Retinal pigment epithelial cell (primary cell): ENCODE measurements at places on chromosomes 3 and 15.

DNA sequence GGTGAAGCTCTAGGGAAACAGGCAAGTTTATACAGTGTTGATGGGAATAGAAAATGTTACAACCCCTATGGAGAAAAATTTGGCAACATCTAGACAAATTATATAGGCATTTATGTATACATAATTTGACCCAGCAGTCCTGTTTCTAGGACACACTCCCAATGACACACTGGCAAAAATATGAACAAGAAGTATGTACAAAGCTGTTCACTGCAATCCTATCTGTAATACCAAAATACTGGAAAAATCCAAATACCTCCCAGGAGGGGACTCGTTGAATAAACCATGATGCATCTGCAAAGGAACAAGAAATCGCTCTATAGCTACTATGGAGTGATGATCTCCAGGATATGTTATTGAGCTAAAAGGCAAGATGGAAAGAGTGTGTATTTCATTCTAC, 8.5 kb downstream of the BFSP2 start:
- DNase-seq: no peak

DNA sequence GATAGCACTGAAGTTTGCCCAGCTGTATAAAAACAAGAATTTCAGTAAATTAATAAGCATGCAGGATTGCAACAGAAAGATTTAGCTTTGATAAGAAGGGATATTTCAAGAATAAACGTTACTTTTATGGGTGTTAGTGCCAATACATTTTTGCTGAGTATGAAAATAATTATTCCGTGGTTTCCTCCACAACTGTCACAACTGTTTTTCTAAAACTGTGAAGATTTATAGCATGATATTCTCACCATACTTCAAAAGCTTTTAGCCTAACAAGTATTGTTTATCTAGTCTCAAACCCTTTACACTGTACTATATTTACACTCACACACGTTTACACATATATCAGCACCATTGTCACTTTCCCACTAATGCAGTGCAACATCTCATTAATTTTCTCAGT, 200.5 kb downstream of the TPRG1 start:
- no peak for DNase-seq

GRCh38 chr3:133447750-133448477, 48.1 kb downstream of the BFSP2 start:
- DNase-seq: no peak

GRCh38 chr3:31462050-31462569, 70.6 kb upstream of the STT3B start:
- no peak for DNase-seq

DNA sequence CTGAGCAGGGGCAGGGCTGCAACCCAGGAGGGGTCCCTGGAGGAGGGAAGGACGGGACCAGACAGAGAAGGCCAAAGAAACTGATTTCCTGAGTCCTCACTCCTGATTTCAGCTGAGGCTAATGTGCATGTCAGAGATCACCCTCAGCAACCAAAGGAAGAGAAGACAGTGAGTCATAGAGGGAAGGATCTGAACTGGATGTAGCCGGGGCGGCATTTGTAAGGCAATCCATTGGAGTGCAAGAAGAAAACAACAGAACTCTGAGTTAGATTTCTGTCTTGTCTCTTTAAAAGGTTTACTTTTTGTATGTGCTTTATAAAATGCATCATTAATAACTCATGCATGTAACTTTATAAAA, 105.3 kb upstream of the AGBL1 start:
- no peak for DNase-seq

- no peak for DNase-seq
Measured at GRCh38 chr3:60912876-60913275, 338.4 kb downstream of the FHIT start.

GRCh38 chr15:57057134-57057930, 138.9 kb downstream of the TCF12 start:
- DNase-seq: no peak

- peak; percentile 77 for DNase-seq
Measured at GRCh38 chr15:51846463-51847230, 17.2 kb downstream of the TMOD3 start.

- DNase-seq: peak; percentile 78
Measured at GRCh38 chr3:14410503-14411165, 8.2 kb downstream of the SLC6A6 start.

GRCh38 chr3:82520846-82521245, 759.4 kb upstream of the GBE1 start:
- no peak for DNase-seq

DNA sequence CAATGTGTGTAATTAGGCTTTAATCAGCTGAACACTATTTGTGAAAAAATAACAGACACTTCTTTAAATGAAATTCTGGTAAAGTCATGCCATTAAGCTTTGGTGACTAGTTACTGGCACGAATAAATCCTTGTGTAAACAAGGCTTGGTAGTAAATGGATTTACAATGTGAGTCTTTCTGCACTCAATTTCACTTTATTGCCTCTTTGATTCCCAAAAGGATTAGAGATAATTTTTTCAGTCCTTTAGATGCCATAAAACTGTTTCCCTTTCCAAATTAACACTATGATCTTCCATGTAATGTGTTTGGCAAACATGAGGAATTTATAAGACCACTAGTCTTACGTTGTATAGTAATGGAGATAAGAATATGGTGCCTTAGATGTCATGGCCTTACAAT, 339.5 kb upstream of the DNAJC19 start:
- no peak for DNase-seq

GRCh38 chr3:168051531-168052471, 43.9 kb downstream of the GOLIM4 start:
- DNase-seq: no peak

GRCh38 chr3:188036375-188037194, 117.4 kb upstream of the LPP start:
- DNase-seq: no peak

DNA sequence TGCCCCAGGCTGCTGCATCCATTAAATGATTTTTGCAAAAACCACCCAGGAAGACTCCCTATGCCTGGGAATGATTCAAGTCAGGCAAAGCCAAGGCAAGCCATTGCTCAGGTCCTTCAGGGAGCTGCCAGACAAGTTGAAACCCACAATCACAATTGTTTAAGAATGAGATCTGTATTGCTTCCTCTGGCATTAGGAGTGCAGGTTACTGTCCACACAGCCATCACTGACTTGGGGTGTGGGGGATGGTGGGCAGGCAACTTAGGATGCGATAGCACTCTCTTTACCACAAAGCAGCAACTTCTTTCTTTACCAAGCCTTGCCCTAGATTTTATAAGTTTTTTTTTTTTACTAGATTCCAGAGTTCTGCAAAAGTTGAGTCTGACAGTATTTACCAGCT, 15.0 kb upstream of the IL20RB start:
- DNase-seq: no peak

DNA sequence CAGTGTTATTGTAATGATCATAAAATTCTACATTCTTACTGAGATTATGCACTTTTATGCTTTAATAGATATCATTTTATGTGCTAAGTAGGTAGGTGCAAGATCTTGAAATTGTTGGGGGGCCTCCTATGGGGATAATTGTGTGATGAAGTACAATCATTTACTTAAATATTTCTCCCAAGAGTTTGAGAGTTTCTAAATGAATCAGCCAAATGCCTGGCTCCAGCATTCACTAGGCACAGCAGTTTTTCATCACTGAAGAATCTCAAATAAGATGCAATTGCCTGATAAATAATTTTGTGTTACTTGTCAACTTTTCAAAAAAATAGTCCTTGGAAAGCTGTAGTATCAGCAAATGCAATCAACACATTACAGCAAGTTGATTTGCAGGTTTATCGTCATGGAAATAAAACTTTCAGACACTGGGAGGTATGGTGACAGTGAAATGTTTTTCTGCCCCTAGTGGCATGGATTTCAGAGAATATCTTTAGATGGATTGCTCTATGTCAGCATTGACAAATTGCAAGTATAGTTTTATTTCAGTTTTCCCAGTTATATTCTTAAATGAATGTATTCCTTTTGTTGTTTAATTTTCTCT, 167.1 kb downstream of the NEK11 start:
- no peak for DNase-seq

DNA sequence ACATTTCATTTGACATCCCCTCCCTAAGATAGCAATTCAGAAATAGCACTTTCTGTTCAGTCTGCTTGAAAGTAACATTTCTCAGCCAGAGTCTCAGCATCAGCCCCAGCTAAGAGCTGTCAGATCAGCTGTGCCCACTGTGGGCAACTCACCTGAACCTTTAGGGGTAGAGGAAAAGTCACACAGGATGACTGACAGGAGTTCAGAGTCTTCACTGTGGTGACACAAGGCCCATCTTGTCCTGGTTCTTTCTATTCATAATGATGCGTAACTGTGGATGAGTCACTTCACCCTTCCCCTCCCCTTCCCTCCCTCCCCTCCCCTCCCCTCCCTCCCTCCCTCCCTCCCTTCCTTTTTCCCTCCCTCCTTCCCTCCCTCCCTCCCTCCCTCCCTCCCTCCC, 96.1 kb upstream of the RASGRP1 start:
- no peak for DNase-seq

GRCh38 chr3:49914906-49915305, 11.2 kb upstream of the MST1R start:
- peak; percentile 76 for DNase-seq

GRCh38 chr3:143450632-143451031, 331.1 kb downstream of the CHST2 start:
- no peak for DNase-seq

GRCh38 chr3:29955413-29955812, 651.0 kb upstream of the TGFBR2 start:
- DNase-seq: no peak

- no peak for DNase-seq
Measured at GRCh38 chr3:77324105-77324504, 284.2 kb downstream of the ROBO2 start.

DNA sequence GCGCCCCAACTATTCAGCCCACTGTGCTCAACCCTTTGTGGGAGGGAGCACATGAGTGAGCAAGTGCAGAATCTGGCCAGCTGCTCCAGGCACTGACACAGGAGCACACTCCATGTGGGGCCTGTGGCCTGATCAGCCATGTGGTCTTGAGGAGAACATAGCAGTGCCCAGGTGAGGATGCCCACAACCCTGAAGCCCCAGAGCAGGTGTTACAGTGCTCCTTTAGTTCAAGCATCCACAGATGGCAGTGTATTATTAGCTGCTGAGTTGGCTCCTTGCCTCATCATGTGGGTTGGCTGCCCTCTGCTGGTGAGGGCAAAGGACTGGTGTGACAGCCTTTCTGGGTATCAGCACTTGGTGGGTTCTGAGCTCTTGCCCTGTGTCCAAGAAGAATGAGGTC, 1588.2 kb downstream of the SI start:
- DNase-seq: no peak

GRCh38 chr3:179037351-179037750, 34.3 kb downstream of the ZMAT3 start:
- DNase-seq: no peak

- no peak for DNase-seq
Measured at GRCh38 chr3:65400899-65401298, 637.8 kb downstream of the MAGI1 start.

- no peak for DNase-seq
Measured at GRCh38 chr3:189787632-189788031, 156.4 kb downstream of the TP63 start.
